ENCODE measurements at places on chromosomes 13 and 19.

DNA sequence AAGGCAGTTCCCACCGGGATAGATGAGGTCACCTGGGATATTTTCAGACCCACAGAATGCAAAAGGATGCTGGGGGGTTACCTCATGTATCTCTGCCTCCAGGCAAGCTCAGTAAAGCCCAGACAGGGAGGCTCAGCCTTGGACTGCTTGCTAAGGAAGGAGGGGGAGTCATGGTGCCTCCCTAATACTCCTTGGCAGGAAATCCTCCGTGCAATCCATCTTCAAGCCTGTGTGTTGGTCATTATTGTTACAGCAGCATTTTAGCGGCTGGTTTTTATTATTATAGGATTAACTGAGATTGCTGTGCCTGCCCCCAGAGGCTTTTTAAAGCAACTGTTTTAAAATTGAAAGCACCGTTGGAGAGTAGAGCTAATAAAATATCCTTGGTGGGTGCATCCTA, 188.5 kb upstream of the UBL3 start:
- no peak for DNase-seq

GRCh38 chr13:67630640-67631039, 400.5 kb upstream of the PCDH9 start:
- no peak for DNase-seq

DNA sequence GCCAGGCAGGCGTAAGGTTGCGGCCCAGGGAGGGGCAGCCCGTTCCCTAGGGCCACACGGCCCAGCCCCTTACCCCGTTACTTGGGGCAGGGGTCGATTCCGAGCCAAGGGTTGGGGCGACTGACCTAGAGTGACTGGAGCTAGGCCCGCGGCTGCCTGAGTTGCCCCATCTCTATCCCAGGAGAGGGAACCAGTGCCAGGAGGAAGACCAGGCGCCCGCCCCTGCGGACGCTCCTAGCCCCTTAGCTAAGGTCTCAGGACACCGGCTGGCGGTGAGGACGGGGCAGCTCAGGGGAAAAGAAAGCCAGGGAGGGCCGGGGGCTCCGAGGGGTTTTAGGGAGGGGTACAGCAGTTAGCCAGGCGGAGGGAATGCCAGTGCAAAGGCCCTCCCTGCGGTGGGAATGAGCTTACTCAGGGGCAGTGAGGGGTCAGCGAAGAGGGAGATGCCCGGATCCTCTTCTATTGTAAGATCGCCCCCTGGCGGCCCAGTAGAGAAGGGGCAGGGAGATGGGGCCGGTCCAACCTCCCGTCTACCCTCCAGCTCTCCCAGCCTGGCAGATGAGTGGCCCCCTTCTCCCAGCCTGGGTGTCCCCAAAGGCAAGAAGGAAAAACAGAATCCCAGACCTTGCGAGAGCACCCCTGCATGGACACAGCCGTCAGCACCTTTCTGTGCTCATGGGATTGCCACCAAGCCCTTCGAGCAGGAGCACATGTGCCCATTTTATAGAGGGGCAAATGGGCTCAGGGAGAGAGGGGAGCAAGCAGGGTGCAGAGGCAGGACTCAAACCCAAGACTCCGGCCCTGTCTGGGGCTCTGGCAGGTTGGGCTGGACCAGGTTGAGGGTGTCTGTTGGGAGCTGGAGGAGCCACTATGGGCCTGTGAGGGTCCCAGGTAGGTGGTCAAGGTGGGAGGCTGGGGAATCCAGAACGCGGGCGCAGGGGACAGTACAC, 16.3 kb downstream of the CILP2 start:
- peak; percentile 48 for DNase-seq

- no peak for DNase-seq
Measured at GRCh38 chr13:38519229-38519911, 167.5 kb upstream of the FREM2 start.

DNA sequence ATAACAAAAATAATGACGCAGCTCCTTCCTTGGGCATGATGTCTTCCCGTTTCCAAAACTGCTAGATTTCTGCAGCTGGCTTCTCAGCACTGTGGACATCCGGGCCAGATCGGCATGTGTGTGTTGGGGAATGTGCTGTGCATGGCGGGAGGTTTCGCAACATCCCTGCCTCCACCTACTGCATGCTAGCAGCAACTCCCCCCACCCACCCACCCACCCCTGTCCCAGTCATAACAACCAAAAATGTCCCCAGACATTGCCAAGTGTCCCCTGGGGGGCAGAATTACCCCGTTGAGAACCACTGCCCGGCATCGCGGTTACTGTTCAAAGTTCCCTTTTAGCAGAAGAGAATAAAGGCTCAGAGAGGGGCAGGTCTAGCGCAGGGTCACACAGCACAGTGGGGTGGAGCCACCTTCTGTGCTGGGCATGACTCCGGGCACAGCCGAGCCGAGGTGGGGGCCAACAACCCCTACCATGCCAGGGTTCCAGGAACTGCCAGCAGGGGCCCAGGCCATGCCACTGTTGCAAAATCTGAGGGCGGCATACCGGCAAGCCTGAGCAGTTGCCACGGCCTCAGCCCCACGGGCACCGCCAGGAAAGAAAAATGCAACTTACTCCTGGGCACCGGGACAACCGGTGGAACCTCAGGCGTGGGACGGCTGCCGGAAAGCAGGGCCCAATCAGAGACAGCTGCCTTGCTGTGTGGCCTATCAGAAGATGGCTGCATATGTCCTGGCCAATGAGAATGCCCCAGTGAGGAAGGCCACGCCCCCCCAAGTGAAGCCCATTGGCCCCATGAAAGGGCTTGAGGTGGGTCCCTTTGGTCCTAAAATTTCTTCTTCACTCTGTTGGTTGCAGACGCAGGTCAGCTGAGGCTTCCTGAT, 22.5 kb upstream of the NFIC start:
- no peak for DNase-seq

- no peak for DNase-seq
Measured at GRCh38 chr13:64075543-64076271, 2660.1 kb upstream of the PCDH20 start.

GRCh38 chr19:38929929-38930775, at the start of gene SARS2:
SARS2 (minus strand) TSS chr19:38930763; CDS start chr19:38930736, 27 bp downstream.
- DNase-seq = peak; percentile 87

DNA sequence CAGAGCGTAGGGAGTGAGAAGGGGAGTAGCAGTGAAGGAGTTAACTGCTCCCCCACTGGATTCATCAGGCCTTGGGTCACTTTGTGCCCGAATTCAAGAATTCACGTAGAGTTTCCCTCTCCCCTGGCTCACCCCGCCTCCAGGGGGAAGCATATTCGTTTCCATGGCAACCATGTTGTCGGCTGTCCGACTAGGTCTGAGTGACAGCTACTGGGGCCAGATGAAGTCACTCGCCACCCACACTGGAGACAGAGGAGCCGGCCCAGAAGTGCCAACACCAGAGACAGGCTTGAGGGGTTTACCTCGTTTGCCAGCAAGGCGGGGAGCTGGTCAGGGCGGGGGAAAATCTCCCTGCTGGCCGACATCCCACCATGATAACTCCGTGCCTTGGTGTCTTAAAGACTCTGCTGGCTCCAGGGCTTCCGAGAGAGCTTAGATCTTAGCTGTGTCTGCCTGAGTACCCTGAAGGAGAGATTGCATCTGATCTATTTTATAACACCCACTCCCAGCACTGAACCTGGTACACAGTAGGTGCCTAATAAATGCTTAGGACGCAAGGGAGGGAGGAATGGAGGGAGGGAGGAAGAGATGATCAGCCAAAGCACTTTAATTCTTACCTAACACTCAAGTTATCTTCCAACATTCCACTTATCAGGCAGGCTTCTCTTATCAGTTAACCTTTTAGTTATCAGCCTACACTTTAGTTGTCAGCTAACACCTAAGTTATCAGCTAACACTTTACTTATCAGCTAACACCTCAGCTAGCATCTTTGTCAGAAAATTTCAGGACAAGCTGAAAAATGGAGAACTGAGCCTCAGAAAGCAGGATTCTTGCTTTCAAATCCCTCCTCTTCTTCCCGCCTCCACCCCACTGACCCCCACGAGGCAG, 57.2 kb upstream of the ZNRF4 start:
- DNase-seq = no peak

DNA sequence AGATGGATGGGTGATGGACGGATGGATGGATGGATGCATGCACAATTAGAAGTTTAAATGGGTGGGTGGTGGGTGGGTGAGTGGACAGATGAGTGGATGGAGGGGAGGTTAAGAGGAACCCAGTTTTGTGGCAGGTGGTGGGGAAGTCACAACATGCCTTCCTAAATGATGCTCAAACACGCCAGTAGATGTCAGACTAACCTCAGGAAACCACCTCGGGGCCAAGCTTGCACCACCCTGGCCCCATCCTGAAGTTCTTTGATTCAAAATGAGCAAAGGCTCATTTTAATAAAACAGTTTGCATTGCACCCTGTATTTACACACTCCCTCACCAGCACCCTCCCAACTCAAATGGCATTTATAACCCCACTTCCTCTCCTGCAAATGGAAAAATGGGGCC, 91.4 kb upstream of the CACNA1A start:
- DNase-seq = peak; percentile 52

- no peak for DNase-seq
Measured at GRCh38 chr19:40392123-40392522, 2.1 kb upstream of the HIPK4 start.

GRCh38 chr19:49809160-49809940, 3.7 kb downstream of the FUZ start:
- peak; percentile 47 for DNase-seq

- no peak for DNase-seq
Measured at GRCh38 chr13:101523154-101524131, 71.0 kb downstream of the ITGBL1 start.

DNA sequence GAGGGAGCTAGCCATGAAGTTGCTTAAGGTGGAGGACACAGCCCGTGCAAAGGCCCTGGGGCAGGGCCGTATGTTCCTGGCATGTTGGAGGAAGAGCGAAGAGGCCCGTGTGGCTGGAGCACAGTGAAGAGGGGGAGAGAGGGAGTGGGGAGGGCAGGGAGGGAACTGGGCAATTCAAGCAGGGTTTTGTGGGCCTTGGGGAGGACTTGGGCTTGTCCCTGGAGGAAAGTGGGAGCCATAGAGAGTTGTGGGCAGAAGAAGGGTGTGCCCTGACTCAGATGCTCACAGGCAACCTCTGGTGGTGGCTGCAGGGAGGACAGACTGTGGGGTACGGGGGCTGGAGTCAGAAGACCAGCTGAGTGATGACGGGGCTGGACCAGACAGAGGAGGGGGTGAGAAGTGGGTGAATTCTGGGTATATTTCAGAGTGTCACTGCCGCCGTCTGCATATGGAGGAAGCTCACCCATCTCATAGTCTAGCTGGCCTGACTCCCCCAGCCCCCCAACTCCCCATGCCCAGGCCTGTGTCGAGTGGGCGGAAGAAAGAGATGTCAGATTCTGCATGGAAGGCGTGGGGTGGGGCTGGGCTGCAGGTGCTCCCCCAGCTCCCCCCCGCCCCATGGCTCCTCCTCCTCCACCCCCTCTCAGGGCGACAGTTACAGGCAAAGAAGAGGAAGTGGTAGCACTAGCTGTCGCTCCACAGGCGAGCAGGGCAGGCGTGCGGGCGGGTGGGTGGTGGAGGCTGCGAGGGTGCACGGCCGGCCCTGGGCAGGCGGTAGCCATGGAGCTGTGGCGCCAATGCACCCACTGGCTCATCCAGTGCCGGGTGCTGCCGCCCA, at the start of gene VAV1:
TSS of gene VAV1 (plus strand) at position 681 of the 838 bp plus-strand sequence. CDS start at position 781, 100 bp downstream.
- peak; percentile 67 for DNase-seq

DNA sequence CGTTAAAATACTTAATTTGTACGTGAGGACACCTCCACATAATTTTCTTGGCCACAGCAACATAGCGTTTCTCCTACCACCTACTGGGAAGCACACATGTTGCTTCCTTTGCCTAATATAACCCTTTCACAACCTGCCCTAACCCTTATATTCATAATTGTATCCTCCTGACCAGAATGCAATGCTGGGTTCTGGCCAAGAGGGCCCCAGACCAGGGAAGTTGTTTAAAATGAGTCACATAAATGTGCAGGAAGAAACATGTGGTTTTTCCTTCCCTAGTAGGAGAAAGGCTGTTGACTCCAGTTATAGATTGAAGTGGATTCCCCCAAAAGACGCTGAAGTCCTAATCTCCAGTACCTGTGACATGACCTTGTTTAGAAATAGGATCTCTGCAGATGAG, 187.3 kb downstream of the NUFIP1 start:
- no peak for DNase-seq

- no peak for DNase-seq
Measured at GRCh38 chr19:16571822-16572331, 338 bp downstream of the SLC35E1 start.

DNA sequence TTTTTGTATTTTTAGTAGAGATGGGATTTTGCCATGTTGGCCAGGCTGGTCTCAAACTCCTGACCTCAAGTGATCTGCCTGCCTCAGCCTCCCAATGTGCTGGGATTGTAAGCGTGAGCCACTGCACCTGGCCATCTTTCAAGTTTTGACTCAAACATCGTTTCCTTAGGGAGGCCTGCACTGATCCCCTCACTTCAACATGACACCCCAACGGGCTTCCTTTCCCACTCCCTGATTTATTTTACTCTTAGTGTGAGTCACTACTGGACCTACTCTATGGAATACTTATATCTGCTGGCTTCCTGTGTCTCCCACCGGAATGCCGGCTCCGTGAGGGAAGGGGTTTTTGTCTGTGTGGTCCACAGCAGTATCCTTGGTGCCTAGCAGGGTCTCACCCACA, 4.5 kb upstream of the ADAMTS10 start:
- DNase-seq = no peak

GRCh38 chr19:44875666-44876451, 15.2 kb upstream of the TOMM40 start:
- DNase-seq = no peak

DNA sequence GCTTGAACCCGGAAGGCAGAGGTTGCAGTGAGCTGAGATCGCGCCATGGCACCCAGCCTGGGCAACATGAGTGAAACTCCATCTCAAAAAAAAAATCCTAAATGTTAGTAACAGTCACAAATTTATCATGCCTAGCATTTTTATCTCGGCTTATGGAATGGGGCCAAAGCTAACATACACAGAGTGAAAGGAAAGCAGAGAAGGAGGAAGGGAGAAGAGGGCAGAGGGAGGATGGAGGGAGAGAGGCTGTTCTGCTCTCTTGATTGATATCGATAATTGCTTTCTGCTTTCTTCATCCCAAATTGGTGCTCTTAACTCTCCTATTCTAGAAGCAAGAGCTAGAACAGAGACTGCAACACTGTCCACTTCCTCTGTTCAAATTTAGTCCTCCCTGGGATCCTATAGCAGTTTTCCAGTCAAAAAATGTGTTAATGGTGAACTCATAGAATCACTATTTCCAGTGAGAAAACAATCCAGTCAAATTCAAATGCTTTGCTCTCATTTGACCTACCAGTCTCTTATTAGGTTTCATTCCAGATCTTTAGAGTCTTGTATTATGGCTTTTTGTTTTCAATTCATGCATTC, 15.8 kb upstream of the TUBGCP3 start:
- DNase-seq = no peak

All from T-helper 1 cell (primary cell).